Bone marrow (tissue), 2 donors: ENCODE measurements at places on chromosomes 13 and 19.

DNA sequence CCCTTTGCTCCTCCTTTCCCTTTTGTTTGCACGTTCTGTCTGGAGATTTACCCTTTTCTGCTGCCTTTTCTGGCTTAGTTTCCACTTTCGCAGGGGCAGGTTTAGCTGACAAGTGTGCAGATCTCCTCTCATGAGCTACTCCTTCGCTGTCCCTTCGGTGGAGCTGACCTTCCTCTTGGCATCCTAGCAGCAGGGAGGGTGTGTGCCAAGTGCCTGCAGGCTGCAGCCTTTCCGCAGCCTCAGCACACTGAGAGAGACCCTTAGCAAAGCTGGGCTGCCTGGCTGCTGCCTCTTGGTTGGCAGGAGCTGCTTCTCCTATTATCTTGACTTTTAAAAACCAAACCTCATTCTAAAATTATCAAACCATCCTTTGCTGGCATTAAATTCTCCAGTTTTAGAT lies 132.5 kb downstream of the DNAJC3 start:
- DNase-seq, result no peak

GRCh38 chr13:110450016-110450900 lies 111.3 kb downstream of the RAB20 start:
- DNase-seq, result no peak

DNA sequence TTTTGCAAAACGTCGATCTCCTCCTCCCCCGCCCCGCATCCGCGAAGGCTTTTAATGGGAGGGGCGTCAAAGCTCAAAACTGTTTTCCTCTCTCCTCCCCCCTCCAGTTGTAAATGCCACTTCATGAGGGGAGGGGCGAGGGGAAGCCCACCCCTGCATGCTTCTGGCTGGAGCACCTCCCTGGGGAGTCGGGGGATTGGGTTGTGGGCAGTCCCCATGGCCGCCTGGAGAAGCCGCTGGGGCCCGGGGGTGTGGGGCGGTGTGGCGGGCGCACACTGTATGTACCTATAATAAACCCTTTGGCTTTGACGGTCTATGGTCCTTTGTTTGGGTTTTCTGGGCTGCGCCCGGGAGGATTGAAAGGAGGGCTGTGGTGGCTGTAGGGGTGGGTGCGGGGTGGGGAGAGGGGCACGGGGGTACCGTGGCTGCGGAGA lies 505 bp upstream of the SHKBP1 start:
- no peak for DNase-seq

DNA sequence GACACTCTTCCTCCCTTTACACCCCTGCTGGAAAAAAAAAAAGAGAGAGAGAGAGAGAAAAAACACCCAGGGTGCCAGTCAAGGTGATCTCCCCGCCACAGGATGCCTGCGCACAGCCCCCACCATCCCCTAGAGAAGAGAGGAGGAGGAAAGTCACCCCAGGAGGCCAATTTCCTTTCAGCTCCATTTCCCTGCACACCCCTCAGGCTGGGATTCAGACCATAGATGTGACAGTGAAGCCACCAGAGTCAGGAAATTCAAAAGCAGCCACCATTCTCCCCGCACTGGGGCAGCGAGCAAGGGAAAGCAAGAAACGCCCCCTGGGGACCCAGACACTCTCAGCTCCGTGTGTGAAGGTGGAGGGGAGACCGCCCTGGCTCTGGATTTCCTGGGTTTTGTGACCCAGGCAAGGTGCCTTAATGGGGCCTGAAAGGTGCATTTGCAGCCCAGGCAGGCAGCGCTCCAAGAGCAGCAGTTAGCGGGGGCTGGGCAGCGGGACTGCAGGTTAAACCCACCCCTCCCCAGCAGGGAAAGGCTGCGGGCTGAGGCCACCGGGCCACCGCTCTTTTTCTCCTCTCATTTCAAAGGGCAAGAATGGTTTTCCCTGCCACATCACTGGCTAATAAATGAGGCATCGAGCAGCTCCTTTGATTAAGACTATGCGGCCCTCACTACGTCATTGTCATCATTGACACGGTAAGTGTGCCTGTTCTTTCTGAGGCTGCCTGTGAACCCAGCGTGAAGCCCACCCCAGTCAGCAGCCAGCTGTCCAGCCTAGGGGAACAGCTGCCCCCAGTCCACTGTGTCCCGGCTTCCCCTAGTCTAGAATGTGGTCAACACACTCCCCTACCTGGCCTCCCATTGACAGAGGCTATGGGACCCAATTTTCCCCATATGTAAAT lies 83.8 kb upstream of the TM9SF2 start:
- DNase-seq, result no peak

- peak; percentile 86 for DNase-seq
Measured at GRCh38 chr19:52369559-52370340, at the start of gene ZNF880. Gene ZNF880, plus strand, starts transcription at chr19:52369923. Its CDS starts 43 bp downstream, at chr19:52369966.

GRCh38 chr13:57740719-57741118 lies 109.2 kb downstream of the PCDH17 start:
- DNase-seq, result no peak

DNA sequence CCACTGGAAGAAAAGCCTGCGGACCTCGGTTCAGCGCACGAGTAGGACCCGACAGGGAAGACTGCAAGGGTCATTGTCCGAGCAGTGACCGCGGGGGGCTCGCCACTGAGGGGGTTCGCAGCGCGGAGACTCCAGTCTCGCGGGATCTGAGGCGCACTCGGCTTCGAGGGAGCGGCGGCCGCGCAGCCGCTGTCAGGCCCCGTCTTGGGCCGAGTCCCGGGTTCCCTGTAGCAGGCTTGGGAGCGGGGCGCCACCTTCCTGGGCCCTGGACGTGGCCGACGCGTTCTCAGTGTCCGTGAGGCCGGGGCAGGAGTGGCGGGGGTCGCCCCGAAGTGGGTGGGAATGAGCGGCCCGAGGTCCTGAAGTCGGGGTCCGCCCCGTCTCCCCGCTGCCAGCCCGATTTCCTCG lies 474 bp upstream of the FAM174C start:
- no peak for DNase-seq

GRCh38 chr13:54110597-54110996 lies 1082.0 kb downstream of the OLFM4 start:
- DNase-seq, result no peak

GRCh38 chr19:16180611-16181010 lies 4.6 kb upstream of the FAM32A start:
- DNase-seq, result no peak

DNA sequence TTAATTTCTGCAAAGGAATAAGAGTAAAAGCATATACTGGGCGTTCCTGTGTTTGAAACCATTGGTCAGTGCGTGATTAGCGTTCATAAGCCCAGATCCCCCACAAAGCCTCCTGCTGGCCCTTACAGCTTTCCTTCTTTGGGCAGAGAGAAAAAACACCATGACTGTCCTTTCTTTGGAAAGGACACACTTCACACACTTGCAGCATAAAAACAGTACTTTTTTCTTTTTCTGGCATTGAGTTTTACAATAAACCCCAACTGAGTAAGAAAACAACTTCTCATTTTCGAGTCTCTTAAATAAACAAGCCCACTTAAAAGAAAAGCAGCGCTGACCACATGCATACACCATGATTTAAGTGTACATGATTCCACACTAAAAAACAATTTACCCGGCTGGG lies 35.8 kb downstream of the SMAD9 start:
- no peak for DNase-seq

- DNase-seq, result no peak
Measured at GRCh38 chr19:10450853-10451609, 30.7 kb downstream of the PDE4A start.

DNA sequence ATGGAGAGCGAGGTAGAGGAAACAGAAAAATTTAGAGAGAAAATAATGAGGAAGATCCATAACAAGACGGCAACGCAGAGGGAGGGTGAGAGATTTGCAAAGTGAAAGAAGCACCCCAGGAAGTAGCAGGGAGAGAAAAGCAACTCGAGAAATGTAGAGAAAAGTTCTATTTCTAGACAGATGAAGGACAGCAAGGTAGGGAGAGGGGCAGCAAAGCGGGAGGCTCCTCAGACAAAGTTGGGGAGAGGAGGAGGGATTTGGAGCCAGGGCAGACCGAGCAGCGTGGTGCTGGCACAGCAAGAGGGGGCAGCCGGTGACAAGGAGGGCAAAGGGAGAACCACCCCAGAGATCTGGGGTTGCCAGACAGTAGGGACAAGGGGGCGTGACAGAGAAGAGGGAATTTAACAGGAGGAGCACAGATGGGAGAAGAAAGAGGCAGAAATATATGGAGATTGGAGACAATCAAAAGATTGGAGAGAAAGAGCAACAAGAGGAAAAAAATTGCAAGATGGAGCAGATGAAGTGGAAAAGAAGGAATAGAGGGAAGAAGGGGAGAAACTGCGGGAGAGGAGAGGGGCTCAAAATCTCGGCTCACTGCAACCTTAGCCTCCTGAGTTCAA lies 989 bp downstream of the ZNF766 start:
- peak; percentile 50 for DNase-seq

GRCh38 chr13:65907666-65908525 lies 1322.2 kb downstream of the PCDH9 start:
- DNase-seq, result no peak

- DNase-seq, result no peak
Measured at GRCh38 chr19:17616961-17617806, 61.7 kb downstream of the COLGALT1 start.

DNA sequence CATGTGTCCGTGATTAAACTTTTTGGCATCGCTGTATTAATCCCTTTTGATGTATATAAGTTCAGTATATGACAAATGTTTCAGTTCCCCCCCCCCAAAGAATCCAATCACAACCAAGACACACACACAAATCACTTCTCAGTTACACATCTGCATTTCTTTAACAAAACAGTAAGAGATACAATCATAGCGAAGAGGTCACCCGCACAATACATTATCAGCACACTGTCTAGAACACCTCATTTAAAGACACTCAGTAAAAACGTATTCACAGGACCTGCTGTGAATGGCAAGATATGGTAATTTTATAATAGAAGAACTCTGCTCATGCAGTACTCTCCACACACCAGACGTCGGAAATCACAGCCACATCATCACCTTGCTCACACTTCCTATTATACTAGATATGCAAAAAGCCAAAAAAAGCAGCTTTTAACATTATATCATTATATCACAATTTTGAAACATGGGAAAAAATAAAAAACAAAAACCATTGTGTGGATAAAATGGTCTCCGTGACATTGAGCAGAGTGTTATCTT lies 71.4 kb upstream of the XPO4 start:
- no peak for DNase-seq

DNA sequence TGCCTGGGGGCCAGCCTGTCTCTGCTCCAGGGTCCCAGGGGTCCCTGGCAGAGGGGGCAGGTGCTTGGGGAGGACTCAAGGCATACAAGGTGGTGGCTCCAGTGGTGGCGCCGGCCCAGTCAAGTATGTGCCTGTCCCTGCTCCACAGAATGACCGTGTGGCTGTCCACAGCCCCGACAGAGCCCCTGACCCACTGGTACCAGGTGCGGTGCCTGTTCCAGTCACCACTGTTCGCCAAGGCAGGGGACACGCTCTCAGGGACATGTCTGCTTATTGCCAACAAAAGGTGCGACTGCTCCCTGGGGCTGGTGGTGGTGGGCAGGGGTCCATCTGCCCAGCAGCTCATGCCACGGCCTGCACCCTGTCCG lies 8.2 kb downstream of the YIPF2 start:
- no peak for DNase-seq

GRCh38 chr13:75443356-75443958 lies 38.5 kb downstream of the TBC1D4 start:
- no peak for DNase-seq

DNA sequence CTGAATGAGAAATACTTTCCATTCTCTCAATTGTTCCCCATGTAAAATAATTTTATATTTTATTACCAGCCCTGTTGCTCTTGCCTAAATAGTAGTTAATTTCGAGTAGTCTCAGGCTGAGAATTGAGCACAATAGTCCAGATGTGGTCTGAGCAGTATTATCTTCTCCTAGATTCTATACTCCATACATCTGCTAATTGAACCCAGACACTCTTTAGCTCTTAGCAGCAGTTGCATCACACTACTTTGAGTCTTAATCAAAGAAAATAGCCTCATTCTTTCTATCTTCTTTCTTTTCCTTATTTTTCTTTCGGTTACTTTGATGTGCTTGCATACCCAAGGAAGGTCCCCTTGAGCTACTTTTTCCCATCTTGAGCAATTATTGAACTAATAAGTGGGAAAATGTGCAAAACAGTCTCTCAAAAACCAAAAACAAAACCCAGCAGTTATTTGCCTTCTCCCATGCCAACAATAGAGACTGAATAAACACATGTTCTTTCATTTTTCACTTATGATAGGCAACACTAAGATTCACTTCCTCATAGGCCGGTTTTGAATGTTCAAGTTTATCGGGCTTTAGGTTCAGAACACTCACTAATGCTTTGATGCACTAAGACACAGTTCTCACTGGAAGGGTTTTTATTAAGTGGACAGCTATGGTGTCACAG lies 204.5 kb downstream of the POU4F1 start:
- DNase-seq, result no peak

DNA sequence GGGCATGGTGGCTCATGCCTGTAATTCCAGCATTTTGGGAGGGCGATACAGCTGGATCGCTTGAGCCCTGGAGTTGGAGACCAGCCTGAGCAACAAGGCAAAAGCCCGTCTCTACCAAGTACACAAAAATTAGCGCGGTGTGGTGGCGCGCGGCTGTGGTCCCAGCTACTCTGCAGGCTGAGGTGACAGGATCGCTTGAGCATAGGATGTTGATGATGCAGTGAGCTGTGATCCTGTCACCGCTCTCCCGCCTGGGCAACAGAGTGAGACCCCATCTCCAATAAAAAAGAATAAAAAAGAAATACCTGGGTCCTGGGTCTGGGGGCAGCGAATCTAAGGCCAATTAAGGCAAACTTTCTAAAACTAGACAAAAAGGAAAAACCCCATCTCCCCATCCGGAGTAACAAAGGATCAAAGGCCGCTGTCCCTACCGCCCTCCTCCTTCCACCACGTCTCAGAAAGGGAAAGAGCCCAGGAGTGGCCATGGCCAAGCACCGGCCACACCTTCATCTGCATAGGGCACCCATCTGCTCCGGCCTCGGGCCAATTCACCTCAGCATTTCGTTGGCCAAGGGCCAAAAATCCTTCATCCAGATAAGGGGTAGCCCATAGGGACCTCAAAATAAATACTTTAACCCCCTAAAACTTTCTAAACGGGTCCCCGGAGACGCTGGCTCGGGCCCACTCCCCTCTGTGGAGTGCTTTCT lies 851 bp downstream of the ZNF320 start:
- DNase-seq, result no peak

- DNase-seq, result no peak
Measured at GRCh38 chr13:95763601-95764000, 86.7 kb downstream of the DNAJC3 start.

DNA sequence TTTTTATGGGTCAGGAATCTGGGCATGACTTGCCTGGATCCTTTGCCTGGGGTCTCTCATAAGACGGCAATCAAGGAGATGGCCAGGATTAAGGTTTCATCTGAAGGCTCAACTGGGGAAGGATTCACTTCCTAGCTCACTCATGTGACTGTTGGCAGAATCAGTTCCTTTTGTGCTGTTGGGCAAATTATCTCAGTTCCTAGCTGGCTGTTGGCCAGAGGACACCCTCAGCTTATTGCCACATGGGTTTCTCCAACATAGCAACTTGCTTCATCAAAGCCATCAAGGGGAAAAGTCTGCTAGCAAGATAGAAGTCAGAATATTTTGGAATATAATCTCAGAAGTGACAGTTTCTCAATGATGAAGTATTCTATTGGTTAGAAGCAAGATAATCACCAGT lies 12.2 kb upstream of the EVI5L start:
- DNase-seq, result no peak

GRCh38 chr19:28020619-28021258 lies 1192.2 kb downstream of the UQCRFS1 start:
- no peak for DNase-seq
